ENCODE measurements at places on chromosomes 5 and 9.

DNA sequence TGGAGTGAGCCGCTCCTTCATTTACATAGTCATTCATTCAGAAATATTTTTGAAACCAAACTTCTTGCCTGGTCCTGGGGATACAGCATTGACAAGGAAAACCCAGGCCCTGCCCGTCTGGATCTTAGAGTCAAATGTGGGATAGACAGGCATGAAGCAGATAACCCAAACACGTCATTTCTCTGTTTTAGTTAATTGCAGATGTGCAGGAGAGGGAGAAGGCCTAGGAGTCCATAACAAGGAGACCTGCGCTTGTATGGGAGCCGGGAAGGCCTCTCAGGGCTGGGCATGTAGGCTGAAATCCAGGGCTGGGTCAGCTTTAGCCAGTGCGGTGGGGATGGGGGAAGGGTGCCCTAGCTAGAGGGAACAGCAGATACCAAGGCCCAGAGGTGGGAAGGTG is 43.3 kb downstream of the PRRX2 start:
- DNase-seq: no peak

DNA sequence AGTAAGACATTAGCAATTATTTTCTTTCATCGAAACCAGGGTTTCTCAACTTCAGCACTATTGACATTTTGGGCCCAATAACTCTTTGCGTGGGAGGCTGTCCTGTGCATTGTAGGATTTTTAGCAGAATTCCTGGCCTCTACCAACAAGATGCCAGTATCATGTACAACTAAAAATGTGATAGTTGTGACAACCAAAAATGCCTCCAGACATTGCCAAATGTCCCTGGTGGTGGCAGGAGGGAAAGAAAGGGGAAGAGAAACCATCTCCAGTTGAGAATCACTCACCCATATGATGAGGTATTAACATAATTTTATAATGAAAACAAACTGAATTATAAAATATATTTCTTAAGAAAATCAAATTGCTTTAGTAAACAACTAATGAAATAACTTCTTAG is 406.1 kb downstream of the RAB3C start:
- DNase-seq: peak; percentile 14

GRCh38 chr9:18238752-18239447 is 235.1 kb upstream of the ADAMTSL1 start:
- no peak for DNase-seq

DNA sequence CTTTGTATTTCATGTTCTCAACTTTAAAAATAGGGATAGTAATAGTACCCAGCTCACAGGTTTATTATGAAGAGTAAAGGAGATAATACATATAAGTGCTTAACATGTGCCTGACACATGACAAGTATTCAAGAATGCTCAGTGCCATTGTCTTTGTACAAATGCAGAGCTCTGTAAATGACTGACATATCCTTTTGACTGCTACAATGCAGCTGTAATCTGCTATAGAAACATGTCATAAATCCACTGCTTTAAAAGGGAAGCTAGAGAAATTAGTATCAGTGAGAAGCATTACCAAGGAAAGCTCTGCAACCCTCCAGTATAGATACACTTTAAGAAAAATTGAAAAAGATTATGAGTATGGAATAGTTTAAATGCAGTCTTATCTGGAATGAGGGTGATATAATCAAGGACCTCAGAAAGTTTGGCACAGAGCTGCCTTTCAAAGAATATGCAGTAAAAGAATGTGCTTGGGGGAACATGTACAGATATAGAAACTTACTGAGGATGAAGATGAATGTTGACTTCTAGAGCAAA is 17.9 kb downstream of the ERAP1 start:
- DNase-seq: no peak

DNA sequence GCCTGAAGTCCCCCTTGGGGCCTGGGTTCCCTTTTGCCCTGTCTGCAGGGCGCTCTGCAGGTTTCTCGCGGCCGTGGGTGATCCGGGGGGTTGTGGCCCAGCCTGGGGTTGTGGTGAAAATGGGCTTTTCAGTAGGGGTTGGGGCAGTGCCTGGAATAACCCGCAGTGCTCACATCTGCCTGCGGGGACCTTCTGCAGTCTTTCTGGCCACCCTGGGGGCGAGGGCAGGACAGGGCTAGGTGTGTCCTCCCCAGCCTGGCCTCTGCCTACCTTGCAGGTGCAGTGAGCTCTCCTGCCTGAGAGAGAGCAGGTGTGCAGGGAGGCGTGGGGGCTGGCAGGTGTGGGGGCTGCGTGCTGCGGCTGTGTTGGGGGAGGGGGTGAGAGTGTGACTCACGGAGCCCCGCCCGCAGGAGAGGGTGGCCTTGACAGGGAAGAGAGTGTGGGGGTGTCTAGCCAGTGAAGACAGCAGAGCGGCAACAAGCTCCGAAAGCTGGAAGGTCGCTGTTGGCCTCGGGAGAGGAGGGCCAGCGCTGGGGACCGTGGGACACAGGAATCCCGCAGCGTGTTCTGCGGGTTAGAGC is 131.4 kb downstream of the MRPL36 start:
- no peak for DNase-seq

- DNase-seq: no peak
Measured at GRCh38 chr5:2872676-2873075, 121.2 kb upstream of the IRX2 start.

- DNase-seq: no peak
Measured at GRCh38 chr5:14741801-14742440, 77.4 kb downstream of the OTULIN start.

DNA sequence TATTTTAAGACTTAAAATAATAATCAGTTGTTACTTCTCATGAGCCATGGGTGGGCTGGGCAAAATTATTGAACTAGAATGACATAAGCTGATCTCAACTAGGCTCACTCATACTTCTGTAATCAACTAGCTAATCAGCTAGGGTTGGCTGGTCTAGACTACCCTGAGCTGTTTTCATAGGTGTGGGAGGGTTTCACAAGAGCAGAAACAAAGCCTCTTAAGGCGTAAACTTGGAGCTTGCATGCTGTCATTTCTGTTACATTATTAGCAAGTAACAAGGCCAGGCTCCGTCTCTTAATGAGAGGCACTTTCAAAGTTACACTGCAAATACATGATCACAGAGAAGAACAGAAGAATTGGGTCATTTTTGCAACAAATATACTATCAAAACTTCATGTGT is 57.2 kb upstream of the GHR start:
- no peak for DNase-seq

- DNase-seq: peak; percentile 5
Measured at GRCh38 chr5:1246711-1247431, 21.7 kb downstream of the SLC6A18 start.

DNA sequence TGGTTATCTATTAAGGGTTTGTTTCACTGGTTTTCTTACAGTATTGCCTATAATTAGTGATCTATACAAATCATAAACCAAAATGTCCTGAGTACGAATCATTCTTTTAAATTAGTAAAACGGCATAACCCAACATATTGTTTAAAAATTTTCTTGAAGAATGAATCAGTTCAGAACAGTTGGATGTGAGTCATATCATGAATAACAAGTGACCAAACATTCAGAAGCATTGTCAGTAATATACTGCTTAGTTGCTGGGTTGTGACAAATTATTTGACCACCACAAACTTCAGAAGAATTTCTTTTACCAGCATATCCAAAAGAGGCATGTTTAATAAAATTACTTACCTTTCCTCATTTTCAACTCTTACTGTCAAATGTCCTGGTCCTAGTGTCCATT is 111.2 kb downstream of the UNC13B start:
- no peak for DNase-seq

DNA sequence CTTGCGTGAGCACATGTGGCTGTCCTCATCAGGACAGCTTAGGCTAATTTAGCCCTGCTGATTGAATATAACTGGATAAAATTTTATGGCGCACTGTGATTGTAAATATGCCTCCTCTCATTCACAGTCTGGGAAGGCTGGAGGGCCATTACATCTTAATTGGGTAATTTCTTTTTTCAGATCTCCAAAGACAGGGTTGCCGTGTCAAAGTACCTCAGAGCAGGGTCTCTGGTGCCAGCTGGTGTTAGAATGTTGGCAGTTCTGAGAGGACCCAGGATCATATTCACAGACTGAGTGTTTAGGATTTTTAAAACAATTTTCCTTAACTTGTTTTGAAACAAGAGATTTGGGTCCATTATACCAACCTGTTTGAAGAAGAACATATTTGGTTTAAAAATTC is 455.7 kb upstream of the TLE4 start:
- DNase-seq: no peak

- no peak for DNase-seq
Measured at GRCh38 chr5:33324667-33325307, 116.0 kb upstream of the TARS1 start.

DNA sequence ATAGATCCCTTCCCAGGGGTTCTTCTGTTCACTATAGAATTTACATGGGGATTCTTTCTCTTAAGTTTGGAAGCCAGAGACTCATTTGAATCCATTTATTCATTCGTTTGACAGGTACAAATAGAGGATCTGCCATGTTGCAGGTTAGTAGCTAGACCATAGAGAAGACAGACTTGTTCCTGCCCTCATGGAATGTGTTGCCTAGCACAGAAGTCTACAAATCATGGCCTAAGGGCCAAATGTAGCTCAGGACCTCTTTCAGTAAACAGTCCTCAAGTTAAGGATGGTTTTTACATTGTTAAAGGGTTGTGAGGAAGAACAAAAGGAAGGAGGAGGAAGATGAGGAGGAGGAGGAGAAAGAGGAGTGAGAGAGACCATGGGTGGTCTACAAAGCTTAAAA is 114.7 kb upstream of the SLC44A1 start:
- no peak for DNase-seq

- peak; percentile 37 for DNase-seq
Measured at GRCh38 chr5:145797336-145797735, 37.8 kb downstream of the PRELID2 start.

- DNase-seq: no peak
Measured at GRCh38 chr9:38277601-38278200, 114.8 kb upstream of the ALDH1B1 start.

- no peak for DNase-seq
Measured at GRCh38 chr9:118281772-118282171, 577.6 kb downstream of the TLR4 start.

GRCh38 chr9:129489838-129490582 is 130.9 kb downstream of the C9orf50 start:
- no peak for DNase-seq

GRCh38 chr5:153489611-153490010 is 859 bp upstream of the GRIA1 start:
- no peak for DNase-seq

DNA sequence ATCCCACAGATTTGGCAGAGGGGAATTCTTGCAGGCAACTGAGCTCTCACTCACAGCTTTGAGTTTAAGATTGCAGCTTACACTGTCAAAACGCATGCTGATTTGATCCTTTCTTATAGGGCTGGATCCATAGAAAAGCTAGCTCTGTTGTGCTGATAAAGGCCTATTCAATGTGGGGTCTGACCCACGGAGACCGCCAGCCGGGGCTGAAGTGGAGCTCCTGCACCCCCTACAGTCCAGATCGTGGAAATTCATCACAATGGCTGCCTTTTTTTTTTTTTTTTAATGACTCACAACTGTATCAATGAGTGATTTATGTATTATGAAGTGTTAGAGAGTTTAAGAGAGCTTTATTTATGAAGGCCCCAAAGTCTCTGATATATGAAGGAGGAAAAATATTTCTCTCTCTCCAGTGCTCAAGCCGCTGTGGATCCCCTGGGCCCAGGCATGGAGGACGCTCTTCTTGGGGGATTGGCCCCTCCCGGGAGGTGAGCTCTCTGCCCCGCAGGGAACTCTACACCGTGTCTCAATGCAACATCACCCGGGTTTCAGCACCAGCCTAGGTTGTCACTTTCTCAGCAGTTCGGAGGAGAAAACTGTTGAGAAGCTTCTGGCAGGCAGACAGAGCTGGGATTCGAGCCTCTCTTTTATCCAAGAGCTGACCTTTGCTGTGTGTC is 700.2 kb downstream of the IRX1 start:
- no peak for DNase-seq

DNA sequence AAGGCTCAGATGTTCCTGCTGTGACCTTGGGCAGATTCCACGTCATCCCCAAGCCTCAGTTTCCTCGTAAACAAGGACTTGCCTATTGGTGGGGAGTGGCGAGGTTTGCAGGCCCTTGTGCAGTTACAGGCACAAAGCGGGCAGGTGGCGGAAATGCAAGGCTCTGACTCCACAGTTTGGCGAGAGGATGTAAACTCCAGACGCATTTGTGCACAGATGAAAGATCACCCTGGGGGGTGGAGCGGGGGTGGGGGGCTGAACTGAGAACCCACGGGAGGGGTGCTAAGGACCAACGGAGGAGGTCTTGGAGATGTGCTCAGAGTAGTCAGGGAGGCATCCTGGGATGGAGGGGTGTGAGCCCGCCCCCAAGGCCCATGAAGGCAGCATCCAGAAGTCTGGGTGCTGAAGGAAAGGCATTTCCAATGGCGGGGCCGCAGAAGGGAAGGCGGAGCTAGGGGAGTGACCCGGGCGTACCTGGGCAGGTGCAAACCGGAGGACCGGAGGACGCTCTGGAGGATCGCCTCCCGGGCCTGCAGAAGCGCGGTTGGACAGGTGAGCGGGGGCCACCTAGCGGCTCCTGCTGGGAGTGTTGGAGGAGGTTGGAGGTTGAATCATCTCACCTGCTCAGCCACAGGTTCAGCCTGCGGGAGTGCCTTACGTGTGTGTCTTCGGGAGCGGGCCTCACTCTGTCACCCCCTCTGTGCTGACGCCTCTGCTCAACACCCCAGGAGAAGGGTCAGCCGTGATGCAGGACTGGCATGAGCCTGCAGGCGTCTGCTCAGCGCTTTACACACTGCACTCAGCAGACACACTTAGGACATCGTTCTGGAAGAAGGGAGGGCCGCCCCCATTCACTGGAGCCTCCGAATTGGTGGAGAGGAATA is 1.9 kb upstream of the FIBCD1 start:
- DNase-seq: peak; percentile 33
